Femur (tissue), 1 donor: ENCODE measurements at places on chromosomes 3 and 15.

- DNase-seq, result no peak
Measured at GRCh38 chr3:8869613-8870012, 93.7 kb downstream of the RAD18 start.

DNA sequence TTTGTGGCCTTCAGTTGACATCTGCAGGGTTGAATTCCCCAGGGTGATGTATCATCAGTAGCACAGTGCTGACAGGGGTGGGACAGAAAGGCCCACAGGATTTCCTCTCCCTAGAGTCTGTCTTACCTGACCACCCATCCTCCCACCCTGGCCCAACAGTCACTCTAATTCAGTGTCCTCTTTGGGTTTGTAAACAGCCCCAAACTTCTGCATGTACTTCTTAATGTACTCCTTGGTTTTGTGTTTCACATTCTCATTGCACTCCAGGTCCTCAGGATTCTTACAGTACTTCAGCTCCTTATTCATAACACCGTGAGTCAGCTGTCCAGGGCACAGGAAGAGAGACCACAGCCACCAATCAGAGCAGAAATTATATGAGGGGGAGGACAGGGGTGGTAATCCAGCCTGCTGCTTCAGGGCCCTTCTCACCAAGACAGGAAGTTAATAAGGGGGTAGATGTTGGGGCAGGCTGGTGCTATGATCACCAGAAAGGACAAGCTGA is 37.5 kb downstream of the NBEAL2 start:
- DNase-seq, result no peak

DNA sequence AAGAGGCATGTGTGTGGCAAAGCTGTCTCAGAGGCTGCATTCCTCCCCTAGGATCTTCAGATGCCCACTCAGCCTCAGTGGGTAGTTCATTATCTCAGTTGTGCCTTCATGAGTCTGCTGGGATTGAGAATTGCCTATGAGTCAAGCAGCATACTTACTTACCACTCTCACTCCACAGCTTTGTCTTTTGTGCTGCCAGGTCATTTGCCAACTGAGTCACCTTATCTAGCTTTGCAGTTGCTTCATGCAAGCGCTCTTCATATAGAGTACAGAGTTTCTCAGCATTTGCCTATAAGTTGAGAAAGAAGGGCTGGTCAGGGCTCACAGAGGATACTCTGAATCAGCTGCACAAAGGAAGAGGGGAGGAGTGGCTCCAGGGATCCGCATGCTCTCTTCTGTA is 89.5 kb downstream of the MYH15 start:
- no peak for DNase-seq

DNA sequence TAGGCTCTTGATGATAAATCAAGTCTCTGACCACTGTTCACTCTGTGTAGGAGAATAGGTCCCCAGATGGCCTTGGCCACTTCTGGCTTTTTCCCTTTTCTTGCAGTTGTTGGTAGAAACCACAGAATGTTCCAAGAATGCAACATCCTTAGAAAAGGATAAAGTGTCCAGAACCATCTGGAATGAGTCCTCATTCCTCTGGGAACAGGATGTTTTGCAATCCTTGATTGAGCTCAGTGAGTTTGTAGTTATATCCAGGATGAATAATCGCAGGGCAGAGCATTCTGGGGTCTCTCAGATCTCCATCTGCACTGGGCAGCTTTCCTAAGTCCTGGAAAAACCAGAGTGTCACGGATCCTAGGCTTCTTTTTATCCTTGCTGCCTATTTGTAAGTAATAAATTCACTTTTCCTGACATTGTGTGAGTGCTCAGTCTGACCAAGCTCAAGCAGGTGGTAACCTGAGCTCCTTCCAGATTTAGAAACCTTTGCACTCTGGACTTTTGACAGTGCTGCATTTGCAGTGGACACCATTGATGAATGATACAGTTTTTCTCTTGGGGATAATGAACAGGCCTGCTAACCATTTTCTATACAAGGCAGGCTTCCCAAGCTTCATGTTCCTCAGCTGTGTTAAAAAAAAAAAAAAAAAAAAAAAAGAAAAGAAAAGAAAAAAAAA is 1028.6 kb downstream of the OTOL1 start:
- peak; percentile 25 for DNase-seq

DNA sequence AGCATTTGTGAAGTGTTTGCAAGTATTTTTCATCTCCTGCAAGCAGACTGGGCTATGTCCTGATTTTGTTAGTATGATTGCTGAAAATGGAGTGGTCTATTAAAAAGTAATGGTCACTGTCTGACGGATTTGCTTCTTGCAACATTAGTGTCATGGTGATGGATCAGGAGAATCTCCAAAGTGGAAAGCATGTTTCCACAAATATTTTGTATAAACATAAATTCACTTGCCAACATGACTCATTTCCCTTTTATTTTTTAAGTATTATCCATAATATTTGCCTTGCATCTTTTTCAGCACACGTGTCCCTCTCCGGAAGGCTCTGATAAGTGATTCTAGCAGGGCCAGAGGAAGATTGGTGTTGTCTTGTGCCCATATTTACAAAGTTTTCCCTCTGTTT is 27.4 kb upstream of the CACNA2D3 start:
- no peak for DNase-seq

GRCh38 chr15:64138331-64138941 is 13.1 kb upstream of the SNX22 start:
- no peak for DNase-seq
